ENCODE measurements at places on chromosomes 6 and 20.

DNA sequence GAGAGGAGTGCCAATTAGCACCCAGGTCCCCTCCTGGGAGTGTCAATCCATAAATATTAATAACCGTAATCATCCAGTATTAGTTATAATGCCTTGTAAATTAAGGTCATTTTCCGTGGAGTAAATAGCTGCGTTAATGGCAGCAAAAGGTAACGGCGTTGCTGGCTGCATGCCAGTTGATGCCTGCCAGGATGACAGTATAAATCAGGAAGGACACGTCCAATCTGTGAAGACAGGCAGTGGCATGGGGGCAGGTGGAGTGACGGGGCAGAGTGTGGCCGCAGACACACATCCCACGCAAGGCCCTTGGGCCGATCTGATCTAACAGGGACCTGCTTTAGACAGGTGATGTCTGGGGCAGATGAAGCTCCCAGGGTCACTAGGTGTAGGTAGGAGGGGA is 49.1 kb downstream of the KCNB1 start:
- DNase-seq: no peak

DNA sequence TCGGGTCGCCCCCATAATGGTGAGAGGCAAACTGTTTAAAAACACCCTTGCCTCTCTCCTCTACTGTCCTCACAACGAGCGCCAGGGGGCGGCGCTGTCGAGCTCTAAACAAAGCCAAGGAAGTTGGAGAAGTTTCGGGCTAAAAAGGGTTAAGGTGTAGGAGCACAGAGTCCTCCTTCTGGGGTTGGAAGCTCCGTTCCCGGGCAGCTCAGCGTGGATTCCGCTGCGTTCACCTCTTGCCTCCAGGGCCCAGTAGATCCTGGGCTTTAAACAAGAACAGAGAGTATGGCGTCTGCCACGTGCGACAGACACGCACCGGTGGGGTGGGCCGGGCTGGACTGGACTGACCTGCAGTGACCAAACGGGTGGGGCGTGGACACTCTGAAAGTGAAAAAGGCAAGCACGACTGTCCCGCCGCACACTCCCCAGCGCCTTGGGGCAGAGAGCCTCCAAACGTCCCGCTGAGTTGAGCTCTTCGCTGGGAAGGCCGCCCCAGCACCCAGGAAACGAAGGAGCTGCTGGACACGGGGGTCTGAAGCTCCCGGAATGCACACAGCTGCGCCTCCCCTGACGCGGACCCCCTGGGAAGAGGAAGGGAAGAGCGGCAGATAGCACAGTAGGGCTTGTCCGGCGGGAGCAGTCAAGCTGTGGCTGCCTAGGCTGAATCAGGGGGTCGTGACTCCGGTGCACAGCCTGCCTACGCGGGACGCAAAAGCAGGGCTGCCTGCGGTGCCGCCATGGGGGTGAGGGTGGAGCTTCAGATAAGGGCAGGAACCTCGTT is 1.6 kb upstream of the THBD start:
- DNase-seq: peak; percentile 43

DNA sequence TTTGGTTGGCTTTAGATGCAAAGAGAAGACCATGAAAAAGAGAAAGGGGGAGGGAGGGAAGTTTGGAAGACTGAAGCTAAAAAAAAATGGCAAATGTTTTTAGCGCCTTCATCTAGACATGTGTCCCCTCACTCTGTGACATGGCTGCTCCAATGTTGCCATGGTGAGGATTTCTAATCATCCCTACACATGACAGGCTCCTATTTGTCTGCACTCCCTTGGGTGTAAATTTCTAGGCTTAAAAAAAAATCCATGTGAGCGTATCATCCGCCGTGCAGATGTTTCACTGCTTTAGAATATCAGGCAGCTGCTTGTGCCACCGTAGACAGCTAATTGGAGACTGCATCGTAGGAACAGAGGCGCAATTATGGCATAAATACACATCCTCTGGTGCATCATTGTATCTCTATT is 761.1 kb upstream of the MMS22L start:
- DNase-seq: no peak

GRCh38 chr6:41352907-41353306 is 17.5 kb downstream of the NCR2 start:
- DNase-seq: no peak

- DNase-seq: no peak
Measured at GRCh38 chr20:11844691-11845090, 73.0 kb upstream of the BTBD3 start.

- DNase-seq: no peak
Measured at GRCh38 chr20:38985603-38986170, 23.5 kb downstream of the DHX35 start.

DNA sequence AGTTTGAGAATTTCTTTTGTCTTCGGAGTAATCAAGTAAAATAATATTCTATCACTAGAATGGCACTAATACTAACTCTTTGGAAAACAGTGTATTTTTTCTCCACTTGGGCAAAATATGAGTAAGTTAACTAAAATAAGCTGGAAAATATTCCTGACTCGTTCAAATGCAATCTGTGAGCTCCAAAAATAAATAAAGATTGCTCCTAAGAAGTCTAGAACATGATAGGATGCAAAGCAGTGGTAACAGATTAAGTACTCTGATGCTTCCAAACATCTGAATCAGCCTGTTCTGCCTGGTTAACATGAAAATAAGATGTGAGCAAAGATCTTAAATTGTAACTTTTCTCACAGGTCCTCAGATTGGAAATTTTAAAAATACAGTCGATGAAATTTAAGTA is 285.1 kb upstream of the ID4 start:
- no peak for DNase-seq

- no peak for DNase-seq
Measured at GRCh38 chr6:37990762-37991525, 171.4 kb downstream of the ZFAND3 start.

DNA sequence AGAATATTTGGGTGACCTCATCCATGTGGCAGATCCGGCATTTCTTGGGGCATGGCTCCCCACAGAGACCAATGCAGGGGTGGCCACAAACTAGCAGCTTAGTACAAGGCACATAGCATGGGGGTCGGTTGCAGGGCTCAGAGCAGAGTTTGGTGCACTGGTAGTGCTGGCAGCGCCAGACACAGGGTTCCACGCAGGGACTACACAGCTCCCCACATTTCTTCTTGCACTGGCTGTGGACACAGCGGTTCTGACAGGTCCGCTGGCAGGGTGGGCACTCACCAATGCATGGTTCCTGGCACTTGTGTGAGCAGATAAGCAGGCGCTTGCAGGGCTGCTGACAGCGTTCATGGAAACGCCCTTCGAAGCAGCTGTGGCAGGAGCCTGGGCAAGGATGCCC is 29.1 kb downstream of the DDX27 start:
- DNase-seq: no peak

GRCh38 chr6:43013097-43013842 is 476 bp downstream of the MEA1 start:
- DNase-seq: no peak

DNA sequence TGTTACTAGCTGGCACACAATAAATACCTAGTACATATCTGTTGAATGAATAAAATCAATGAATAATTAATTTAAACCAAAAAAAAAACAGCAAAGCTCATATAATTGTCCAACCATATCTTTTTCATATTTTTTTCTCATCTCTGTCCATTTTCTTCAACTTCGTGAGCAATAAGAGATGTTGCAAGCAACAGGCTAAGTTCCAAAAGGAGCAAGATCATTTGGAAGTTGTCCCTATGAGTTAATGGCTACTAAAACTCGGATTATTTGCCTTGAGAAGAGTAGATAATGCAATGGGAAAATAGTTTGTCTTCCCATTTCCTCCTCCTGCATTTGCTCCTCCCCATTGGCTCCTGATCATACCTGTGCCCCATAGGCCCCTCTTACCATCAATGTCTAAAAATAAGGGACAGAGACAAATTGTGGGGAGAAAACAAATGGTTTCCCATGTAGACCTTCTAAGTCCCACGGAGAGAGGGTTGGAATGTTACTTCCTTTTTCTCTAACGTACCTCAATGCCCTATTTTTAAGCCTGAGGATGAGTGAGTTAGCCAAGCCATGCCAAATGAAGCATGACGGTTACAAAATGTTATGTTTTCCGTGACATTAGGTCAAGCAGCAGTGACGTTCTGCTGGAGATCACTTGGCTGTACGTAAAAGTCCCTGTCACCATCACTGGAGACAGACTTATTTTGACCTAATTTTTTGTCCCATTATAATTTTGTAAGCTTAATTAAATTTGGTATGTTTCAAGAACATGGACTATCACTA is 217.3 kb upstream of the PREP start:
- no peak for DNase-seq

GRCh38 chr6:119110601-119111548 is 32.4 kb upstream of the FAM184A start:
- peak; percentile 10 for DNase-seq

DNA sequence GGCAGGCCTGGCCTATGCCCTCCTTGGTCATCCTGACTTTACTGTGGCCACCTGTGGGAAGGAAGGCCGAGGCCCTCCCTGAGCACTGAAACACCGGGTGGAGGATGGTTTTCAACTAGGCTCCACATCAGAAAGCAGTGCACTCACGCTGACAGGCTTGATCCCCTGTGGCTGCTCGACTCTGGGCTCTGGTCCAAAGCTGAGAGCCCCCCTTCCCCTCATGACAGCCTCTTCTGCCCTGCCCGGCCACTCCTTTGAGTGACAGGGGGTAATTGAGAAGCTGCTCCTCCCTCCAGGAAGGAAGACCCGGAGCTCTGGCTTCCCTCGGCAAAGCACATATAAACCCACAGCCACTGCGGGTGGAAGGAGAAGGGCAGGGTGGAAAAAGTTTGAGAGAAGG is 43.6 kb downstream of the MUC22 start:
- no peak for DNase-seq

- no peak for DNase-seq
Measured at GRCh38 chr6:139580592-139581484, 206.4 kb upstream of the CITED2 start.

GRCh38 chr6:161353208-161353613 is 79.3 kb upstream of the AGPAT4 start:
- DNase-seq: no peak

DNA sequence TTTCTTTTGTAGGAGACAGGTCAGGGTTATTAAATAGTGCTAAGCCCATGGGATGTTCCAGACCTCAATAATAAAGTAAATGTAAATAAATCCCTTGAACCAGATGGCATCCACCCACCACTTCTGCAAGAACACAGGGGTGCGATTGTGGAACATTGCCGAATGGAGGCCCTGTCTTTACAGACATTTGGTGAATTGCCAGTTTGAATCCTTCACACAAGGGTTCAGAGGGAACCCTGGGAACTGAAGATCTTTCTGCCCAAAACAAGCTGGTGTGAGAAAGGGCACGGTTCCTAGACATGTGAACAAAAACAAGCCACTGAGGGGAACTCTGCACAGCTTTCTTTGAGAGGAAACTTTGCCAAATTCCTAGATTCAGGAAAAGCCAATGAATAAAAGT is 30.2 kb upstream of the RNF8 start:
- DNase-seq: no peak

DNA sequence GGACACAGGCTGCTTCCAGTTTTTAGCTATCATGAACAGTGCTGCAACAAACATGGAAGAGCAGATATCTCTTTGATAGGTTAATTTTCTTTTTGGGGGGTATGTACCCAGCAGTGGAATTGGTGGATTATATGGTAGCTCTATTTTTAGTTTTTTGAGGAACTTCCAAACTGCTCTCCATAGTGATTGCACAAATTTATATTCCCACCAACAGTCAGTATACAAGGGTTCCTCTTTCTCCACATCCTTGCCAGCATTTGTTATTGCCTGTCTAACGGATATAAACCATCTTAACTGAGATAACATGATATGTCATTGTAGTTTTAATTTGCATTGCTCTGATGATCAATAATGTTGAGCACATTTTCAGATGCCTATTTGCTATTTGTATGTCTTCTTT is 237.6 kb downstream of the MMUT start:
- no peak for DNase-seq

GRCh38 chr6:129217701-129218100 is 334.8 kb downstream of the LAMA2 start:
- no peak for DNase-seq

GRCh38 chr6:159098636-159099106 is 53.9 kb upstream of the TAGAP start:
- peak; percentile 71 for DNase-seq

DNA sequence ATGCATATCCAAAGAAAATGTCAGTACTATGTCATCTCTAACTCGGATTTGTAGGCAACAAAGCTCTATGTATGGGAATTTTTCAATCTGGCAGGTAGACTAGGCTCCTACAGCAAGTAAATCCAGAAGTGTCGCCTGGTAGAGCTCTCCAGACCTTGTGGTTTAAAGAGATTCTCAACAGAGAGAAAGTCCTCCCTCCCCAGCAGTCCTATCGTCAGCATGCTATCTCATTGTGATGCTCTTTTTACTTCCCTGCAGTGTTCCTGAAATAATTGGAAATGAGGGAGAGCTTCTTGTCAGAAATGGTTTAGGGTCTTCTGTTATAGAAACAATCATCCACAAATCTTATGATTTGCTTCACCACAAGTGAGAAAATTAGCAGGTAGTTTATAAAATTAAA is 395.4 kb downstream of the FRK start:
- DNase-seq: no peak

DNA sequence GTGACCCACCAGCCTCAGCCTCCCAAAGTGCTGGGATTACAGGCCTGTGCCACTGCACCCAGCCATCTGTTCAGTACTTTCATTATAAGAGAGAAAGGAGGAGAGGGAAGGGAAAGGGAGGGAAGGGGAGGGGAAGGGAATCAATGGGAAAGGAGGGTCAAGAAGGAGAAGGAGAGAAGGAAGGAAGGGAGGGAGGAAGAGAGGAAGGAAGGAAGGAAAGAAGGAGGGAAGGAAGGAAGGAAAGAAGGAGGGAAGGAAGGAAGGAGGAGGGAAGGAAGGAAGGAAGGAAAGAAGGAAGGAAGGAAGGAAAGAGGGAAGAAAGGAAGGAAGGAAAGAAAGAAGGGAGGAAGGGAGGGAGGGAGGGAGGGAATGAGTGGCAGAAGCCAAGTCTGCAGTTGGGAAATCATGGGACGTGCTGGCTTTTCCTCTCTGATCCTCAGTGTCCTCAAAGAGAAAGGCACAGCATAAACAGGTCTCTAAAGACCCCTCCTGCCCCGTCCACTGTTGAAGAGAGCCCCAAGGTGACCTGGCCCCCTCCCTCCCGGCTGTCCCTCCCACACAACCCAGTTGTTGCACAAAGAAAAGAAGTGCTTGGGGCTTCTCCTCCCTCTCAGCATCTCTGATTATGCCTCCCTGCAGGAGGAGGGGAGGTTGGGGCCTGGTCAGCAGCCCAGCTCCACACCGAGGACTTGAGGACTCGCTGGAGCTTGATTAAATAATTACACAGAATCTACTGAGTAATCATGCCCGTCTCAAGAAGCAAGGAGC is 69.1 kb upstream of the TOP1 start:
- no peak for DNase-seq

DNA sequence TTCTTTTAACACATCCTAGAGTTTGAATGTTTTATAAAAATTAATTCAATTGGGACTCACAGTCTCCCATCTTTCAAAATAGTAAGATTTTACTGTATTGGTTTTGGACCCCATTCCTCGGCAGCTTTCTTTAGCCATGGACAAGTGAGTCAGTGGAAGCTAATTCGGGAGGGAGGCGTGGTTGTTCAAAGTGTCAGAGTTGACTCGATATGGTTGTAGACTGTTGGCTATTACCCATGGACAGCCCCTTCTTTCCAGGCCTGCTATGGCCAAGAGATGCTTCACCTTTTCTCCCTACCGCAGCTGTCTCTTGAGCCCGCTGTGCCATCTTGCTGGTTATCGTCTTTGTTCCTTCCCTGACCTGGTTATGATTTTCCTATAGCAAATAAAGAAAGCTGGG is 243.0 kb downstream of the CD83 start:
- DNase-seq: no peak

- peak; percentile 33 for DNase-seq
Measured at GRCh38 chr20:35992713-35993335, 24.4 kb downstream of the CNBD2 start.
